Posterior cingulate gyrus (tissue), 11 donors: ENCODE measurements at places on chromosomes 3 and 15.

- no peak for DNase-seq
Observed at GRCh38 chr15:71532994-71533393, 277.4 kb upstream of the NR2E3 start.

GRCh38 chr3:72259755-72260587 lies 475.0 kb upstream of the PROK2 start:
- no peak for DNase-seq

GRCh38 chr15:50057196-50057595 lies 61.8 kb downstream of the ATP8B4 start:
- no peak for DNase-seq

GRCh38 chr3:147419781-147420224 lies 10.6 kb downstream of the ZIC1 start:
- DNase-seq, result no peak

- DNase-seq, result no peak
Observed at GRCh38 chr3:45748068-45748467, 48.3 kb downstream of the SLC6A20 start.

- DNase-seq, result peak; percentile 93
Observed at GRCh38 chr15:55108858-55109518, 87.8 kb downstream of the RSL24D1 start.

DNA sequence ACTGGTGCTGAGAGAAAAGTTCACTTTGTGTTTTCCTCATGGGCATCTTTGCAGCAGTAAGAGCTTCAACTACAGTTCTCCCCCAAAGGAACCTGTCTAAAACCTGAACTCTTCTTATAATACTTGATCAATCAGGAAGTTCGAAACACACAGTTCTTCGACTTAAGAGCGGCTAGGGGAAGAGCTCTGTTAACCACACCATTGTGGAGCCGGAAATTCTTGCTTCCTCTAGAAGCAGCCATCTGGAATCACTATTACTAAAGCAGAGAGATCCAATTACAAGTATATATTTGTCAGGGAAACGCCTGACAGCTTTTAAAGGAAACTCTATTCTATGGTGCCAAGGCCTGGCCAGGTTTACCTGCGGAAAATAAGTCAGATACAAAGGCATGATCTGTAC lies 337.3 kb upstream of the CBLB start:
- no peak for DNase-seq
